ENCODE measurements at places on chromosomes 2 and 18.

DNA sequence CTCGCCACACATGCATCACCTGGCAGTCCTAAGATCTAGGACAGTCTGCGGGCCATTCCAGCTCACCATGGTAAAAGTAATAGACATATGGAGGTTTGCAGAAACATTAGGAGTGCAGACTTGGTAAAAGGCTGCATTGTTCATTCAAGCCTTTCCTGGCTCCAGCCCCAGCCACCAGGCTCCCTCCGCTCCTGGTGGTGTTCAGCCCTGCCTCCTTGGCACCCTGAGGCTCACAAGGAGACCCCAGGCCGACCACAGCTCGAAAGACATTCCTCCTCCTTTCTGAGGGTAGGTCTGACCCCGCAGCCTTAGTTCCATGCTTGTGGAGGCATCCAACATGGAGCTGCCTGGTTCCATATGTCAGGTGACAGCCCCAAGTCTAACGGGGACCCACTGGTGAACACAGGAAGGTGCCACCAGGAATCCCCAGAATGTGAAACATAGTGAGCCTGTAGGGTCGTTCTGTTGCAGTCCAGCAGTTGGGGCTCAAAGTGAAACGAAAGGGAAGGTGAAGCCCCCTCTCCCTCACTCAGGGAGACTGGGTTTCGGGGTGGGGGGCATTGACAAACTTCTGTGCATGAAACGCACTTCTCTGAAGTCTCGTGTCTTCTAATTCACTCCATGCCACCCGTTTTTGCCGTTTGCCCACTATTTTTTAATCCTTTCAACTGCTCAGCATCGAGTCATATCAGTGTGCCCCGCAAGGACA is 5.0 kb upstream of the SP100 start:
- DNase-seq, result no peak

- DNase-seq, result no peak
Measured at GRCh38 chr2:64787698-64788097, 134.0 kb upstream of the SERTAD2 start.

DNA sequence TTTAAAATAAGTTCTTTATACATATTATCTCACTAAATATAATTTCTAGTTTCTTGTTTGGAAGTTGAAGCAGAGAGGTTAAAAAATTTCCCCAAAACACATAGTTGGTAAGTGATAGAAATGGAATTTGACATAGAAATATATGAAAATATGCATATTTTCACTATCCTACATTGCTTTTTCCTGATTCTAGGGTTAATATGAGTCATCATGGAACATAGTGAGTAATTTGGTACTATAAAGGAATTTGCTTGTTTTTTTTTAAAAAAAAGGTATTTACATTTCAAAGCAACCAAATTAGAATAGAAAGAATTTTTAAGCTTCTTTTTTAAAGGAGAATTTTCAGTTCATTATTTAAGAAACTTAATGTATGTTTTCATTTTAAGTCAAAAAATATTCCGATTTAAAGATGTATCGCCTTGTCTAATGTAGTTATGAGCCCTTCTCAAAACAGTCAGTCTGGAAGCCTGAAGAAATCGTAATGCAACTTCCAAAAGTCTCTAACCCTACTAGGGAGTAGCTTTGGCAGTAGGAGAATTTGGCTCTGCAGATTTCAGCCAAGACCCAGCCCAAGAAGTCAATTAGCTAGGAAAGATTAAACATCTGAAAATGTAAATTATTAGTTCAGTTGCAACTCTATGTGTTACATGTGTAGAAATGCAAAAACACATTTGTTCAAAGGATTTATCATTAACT is 147.3 kb downstream of the RDH14 start:
- no peak for DNase-seq

DNA sequence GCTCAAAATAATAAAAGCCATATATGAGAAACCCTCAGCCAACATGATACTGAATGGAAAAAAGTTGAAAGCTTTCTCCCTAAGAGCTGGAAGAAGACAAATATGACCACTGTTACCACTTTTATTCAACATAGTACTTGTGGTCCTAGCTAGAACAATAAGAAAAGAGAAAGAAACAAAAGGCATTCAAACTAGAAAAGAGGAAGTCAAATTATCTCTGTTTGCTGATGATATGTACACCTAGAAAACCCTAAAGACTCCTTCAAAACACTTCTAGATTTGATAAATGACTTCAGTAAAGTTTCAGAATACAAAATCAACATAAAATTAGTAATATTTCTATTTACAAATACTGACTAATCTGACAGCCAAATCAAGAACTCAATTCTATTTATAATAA is 328.8 kb upstream of the GCFC2 start:
- DNase-seq, result no peak

GRCh38 chr18:48454261-48454757 is 45.1 kb upstream of the ZBTB7C start:
- no peak for DNase-seq
